Osteoblast (primary cell): ENCODE measurements at places on chromosomes 13 and 19. TPM values are rescaled to one million over a fixed set of nuclear protein-coding genes. Genes with fewer than 3 reads are reported as not detected.

GRCh38 chr19:41367848-41368301 lies 3.9 kb upstream of the B9D2 start:
- peak; percentile 90 for DNase-seq

GRCh38 chr19:14333101-14333871 lies 48.0 kb upstream of the ADGRE5 start:
- DNase-seq = peak; percentile 90

DNA sequence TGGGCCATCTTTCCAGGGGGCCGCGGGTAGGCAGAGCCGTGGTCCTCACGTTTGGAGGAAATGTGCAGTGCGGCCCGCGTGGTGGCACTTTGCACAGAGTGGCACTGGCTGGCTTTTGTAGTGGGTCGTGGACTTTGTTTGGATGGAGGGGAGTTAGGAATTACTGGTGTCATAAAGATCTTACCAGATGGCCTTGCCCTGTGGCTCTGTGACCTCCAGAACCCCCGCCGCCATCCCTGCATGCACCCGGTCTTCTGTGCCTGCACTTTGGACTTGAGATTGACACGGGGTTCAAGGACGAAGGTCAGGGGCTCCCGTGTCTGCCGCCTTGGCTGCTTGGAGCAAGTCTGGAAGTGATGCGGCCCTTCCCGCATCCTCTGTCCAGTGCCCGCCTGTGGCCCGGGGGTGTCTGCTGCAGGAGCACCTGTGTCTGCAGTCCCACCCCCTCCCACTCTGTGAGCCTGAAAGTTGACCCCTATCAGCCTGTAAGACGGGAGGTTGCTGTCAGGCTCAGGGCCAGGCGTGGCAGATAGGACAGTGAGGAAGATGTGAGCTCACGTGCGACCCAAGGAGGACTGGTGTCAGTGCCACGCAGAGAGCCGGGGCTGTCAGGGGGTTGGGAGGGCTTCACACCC lies 2.2 kb downstream of the GNA11 start:
- DNase-seq = peak; percentile 86

DNA sequence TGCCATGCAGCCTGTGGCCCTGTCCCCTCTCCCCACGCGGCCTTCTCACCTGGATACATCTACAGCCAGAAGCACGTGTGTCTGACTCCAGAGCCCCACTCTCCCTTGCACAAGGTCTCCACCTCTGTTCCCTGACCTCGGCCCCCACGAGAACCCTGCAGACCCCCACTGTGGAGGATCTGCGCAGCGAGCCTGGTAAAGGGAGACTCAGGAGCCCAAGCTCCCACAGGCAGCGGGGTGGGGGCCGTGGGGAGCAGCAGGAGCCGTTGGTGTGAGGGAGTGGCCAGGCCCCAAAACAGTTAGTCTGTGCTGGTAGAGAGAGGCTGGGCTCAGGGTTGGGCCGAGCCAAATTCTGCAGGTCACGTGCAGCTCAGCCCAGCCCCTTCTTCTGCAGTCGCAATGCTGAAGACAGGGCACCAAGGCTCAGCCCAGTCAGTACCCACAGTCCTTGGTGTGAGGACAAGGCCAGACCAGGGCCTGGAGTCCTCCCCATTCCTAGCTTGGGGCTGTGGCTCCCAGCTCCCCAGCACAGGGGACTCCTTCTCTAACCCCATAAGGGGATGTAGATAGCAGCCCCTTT lies 28.7 kb upstream of the SLC7A10 start:
- no peak for DNase-seq

DNA sequence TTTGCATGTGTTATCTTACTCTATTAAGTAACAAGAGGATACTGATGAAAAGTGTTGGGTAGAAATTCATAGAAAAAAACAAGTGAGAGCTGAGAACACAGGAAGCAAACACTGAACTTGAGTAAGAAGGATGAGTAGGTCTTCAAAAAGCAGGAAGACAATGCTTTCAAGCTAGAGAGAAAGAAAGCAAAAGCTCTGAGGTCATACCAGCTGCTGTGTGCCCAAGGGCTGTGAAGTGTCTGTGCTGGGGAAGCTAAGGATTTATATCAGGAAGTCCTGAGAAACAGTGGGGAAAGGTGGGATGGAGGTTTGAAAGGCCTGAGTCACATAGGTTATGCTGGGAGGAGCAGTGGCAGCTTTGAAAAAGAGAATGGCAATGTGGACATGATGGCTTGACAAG lies 145.5 kb upstream of the MAB21L1 start:
- DNase-seq = no peak

GRCh38 chr13:113149711-113150549 lies 8.5 kb upstream of the PROZ start:
- peak; percentile 76 for DNase-seq

- DNase-seq = peak; percentile 30
Measured at GRCh38 chr19:32858155-32858554, 11.4 kb downstream of the SLC7A9 start.

DNA sequence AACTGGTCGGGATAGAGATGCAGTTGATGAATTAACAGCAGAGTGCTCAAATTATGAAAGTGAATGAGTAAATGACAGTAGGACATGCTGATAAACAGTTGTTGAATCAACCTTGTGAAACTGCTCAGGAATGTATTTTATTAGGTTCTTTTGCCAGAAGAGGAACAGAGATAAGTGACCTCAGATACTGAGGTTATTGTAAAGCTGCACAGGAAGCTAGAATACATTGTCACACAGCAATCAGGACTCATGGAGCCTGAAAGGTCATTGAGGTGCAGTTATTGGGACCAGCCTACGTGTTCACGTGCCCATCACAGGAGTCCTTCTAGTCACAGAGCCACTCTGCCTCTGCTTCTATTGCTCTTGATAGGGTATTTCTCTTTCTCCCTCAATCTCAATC lies 47.5 kb upstream of the MED4 start:
- no peak for DNase-seq

GRCh38 chr19:28022506-28022905 lies 1190.4 kb downstream of the UQCRFS1 start:
- no peak for DNase-seq

Gene MIA
- 0.72 TPM in 1 of 2 replicates, not detected in the other for total RNA-seq

Gene MBD3L3
- total RNA-seq = not detected in 2 replicates

Gene KCNRG
- 4.0 and 5.0 TPM in 2 replicates for total RNA-seq
